SW480 (cell line): ENCODE measurements at places on chromosomes 5 and 9.

DNA sequence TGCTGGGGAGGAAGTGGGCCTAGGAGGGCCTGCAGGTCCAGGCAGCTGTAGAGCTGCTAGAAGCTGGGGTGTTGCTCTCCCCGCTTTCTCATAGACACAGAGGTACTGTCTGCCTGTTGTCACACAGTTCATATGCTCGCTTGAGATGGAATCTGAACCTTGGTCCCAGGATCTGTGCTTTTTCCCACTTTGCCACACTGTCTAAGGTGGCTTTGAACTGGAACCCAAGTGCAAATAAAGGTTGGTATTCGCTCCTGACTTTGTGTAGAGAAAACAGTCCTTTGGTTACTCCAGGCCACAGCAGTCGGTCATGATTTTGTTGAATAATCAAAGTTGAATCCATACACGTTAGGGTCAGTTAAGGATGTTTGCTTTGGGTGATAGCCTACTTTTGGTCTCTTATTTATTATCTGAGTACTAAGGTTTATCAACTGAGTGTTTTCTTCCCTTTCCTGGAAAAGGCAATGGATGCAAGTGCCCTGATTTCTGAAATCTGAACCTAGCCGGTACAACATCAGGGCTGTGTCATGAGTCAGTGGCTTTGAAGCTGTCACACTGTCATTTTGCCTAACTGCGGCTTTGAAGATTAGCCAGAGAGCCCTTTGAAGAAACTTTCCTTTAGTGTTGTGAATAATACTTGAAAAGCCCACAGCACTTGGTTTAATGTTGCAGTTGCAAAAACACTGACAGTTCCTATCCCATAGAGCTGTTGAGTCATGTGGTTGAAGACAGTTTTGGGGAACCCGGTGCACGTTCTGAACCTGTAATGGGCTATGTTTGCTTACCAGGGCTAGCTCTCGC is 41.3 kb downstream of the HABP4 start:
- peak; percentile 92 for DNase-seq

GRCh38 chr9:124256517-124257069 is 1.2 kb upstream of the NEK6 start:
- DNase-seq: peak; percentile 47

GRCh38 chr5:10527281-10527950 is 36.5 kb upstream of the ANKRD33B start:
- no peak for DNase-seq

GRCh38 chr9:86469476-86470250 is 115.5 kb upstream of the TUT7 start:
- DNase-seq: peak; percentile 33

- DNase-seq: no peak
Measured at GRCh38 chr5:149838881-149839739, 105.5 kb downstream of the PDE6A start.

GRCh38 chr9:131954299-131954698 is 125.4 kb downstream of the MED27 start:
- peak; percentile 14 for DNase-seq

- DNase-seq: no peak
Measured at GRCh38 chr5:139998837-139999236, 44.3 kb downstream of the NRG2 start.

DNA sequence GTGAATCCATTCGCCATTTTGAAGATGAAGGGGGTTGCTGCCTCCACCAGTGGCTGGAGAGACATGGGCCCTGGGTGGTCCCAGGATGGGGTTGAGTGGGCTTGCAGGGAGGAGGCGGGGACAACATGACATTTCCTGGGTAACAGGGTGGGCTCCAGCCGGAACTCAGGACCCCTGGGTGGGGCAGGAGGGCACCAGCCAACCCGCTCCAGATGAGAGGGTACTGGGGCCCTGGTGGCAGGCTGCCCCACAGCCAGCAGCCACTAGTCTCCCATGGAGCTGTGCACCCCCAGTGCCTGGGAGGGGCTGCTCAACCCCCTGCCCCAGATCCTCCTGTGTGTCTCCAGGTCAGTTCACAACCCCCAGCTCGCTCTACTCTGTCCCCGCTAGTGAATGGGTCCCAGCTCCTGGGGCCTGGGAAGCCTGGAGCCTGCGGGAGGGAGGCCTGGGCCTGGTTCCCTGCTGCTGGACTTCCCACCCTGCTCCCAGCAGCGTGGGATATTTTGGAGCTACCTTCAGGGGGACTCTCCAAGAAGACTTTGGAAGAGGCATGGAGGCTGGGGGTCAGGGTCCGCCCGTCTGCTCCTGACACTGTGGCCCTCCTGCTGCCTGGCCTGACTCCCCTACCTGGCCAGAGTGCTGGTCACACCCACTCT is 55.9 kb downstream of the AHRR start:
- no peak for DNase-seq

DNA sequence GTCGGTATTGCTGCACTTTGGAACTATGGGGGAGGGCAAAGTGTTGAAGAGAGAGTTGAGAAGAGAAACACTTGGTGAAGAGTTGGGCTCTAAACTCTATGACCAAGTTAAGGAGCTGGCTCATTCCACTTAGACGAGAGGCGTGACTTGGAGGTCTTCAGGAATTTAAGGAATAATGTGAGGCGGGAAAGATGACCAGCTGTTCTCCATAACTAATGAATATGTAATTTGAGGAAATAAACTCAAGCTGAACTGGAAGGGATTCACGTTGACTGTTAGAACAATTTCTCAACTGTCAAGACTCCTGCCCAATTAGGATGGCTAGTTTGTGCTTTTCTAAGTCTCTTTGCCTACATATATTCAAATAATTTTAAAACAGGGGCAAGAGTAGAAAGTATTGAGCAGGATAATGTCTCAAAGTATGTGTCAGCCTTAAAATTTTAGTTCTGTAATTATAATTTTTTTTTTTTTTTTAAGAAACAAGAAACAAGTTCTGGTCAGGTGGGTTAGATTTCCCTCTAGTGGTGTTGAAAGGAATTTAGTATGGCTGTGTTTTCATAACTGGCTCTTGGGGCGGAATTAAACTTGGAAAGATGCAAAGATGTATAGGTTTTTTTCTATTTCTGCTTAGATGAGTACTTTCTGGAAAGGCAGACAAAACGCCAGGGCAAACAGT is 33.4 kb downstream of the TMEM252 start:
- DNase-seq: peak; percentile 41

DNA sequence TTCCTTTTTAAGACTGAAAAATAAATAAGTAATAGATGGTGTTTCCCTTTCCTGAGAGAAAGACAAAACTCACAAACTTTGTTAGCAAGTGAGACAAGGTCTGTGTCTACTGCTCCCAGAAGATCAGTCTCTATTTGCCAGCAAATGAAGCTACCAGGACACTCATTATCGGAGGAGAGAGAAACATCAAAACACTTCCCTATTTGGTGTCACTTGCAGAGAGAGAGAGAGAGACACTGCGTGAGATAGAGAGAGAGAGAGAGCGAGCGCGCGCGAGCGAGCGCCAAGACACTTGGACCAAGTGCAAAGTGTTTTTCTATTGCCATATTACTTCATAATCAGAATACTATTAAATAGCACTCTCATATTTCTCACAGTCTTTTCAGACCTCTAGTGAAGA is 142.7 kb downstream of the KCNN2 start:
- no peak for DNase-seq

GRCh38 chr5:126274763-126275125 is 148.5 kb upstream of the GRAMD2B start:
- no peak for DNase-seq

GRCh38 chr5:150317048-150318003 is 14.6 kb upstream of the ARSI start:
- DNase-seq: peak; percentile 88
